Upper lobe of right lung (tissue), 1 donor: ENCODE measurements at places on chromosomes 11 and 22.

DNA sequence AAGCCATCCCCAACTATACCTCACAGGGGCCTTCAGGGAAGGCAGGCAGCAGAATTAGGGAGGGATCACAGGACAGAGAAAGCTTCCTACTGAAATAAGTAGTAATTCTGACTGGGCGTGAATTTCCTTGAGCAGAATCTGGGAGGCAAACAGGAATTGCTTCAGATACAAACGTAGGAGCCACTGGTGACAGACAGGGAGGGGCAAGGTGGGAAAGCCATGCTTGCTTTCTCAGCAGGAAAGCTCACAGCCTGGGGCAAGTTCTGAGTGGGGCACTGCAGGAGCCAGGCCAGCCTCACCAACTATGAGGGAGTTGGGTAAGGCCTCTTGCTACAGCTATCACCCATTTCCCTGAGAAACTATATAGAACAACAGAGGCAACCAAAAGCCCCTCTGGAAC, 43.6 kb downstream of the ARHGAP32 start:
- DNase-seq, result no peak

GRCh38 chr11:77677138-77677537, 39.5 kb upstream of the CLNS1A start:
- no peak for DNase-seq

DNA sequence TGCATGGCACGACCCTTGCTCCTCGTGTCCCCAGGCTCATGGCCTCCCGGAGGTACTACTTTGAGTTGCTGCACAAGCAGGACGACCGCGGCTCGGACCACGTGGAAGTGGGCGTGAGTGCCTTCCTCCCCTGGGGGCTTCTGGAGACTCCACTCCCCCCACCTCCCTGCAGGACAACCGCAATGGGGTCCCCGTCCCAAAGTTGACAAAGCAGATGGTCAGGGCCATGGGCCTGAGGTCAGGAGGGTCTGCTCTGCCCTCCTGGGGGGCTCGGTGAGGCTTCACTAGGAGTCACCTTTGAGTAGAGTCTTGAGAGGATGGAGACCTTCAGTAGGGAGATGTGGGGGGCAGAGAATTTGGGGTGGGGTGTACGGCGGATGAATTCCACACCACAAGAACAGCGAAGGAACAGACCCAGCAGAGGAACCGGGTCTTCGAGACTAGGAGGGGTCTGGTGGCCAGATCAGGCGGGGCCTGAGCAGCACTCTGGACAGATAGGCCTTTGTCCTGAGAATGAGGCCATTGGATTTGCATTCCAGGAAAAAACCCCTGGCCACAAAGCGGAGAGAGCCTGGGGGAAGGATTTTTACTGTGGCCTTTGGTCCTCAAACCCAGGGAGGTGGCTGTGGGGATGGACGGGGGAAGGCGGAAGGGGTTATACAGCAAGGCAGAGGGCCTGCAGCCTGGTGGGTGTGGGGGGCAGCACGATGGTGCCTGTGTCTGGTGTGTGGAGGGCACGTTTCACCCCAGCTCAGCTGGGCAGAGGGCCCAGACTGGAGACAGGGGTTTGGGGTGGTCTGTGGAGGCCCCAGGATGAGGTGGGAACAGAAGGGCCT, 4.6 kb downstream of the B4GALNT4 start:
- DNase-seq, result no peak

DNA sequence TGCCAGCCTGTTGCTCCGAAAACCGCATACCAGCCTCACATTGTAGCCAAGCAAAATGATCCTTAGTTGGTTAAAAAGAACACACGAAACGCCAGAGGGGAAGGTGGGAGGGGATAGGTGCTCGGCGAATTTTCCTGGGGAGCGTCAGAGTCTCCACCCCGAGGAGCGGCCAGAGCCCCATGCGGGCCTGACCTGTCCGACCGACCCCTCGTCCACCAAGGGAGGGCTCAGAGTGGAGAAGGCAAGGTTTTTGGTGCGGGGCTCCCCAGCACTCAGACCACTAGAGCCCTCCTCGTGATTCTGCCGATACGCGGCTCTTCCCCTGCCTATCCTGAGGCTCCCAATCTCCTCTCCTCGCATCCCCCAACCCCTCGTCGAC, 39.6 kb downstream of the DIXDC1 start:
- no peak for DNase-seq

GRCh38 chr11:112837162-112837826, 123.9 kb upstream of the NCAM1 start:
- DNase-seq, result no peak

GRCh38 chr11:114340311-114341131, 44.3 kb downstream of the NNMT start:
- peak; percentile 63 for DNase-seq
